ENCODE measurements at places on chromosomes 11 and 22.
A peak's percentile ranks its signal among the peaks of the same experiment; 100 is the strongest.

DNA sequence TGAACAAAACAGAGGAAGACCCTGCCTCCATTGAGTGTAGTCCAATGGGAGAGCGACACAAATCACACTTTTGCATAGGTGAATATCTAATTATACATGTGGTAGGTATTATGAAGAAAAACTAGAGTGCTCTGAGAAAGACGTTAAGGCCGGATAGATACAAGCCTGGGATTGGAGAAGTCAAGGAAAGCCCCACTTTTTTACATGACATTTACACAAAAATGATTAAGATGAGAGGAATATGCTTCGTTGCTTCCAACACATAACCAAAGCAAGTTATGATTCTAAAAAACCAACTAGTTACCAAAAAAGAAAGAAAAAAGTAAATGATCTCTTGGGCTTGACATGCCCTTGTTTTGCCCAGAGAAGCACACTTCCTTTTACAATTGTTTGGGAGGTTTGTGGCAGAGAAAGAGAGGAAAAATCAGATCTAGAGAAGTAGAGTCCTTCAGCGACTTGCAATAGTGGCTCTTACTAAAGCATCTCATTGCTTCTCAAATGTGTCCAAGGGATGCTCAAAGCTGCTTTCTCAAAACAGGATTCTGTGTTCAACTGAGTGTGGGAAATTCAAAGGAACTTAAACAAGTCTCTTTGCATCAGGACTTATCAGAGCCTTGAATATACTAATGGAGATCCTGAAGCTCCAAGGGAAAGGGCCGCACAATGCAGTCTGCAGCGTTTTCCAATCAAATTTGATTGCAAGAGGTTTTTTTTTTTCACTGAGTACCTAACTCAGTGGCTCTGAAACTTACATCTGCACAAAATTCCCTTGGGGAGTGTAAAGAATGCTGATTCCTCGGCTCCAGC is 38.8 kb downstream of the FLI1 start:
- no peak for DNase-seq

GRCh38 chr22:36830601-36831000 is 13.8 kb upstream of the PVALB start:
- DNase-seq = no peak

DNA sequence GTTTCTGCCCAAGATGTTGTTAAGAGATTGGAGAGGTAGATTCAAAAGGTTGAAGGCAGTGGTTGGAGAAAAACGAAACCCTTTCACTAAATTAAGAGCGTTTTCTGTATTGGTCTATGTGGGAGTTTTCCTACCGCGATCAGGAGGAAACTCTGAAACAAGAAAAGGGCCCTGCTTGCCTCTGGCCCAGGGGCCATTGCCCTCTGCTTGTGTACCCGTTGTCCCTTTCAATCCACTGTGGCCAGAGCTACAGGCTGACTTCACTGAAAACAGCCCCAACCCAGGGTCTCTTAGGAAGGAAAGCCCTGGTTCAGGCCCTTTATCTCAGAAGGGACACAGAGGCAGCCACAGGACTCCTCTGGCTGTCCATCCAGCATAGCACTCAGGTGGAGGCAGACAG is 99.1 kb downstream of the CSNK2A3 start:
- DNase-seq = no peak

DNA sequence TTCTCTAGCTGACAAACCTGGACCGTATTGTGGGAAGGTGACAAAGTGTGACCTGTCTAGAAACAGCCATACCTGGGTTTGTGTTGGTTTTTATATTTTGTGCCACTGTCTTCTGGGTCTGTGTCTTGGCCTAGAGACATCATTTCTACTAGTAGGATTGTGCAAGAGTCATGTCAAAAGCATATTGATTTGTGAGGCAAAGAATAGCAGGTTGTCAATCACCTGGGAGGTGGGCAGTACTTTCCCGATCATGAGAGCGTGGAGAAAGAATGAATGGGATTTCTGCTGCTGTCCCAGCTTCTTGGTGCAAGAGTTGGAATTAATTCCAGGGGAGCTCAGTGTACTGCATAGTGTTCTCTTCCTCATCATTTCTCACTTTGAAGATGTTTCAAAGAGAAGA is 5.0 kb upstream of the FERMT3 start:
- DNase-seq = no peak

DNA sequence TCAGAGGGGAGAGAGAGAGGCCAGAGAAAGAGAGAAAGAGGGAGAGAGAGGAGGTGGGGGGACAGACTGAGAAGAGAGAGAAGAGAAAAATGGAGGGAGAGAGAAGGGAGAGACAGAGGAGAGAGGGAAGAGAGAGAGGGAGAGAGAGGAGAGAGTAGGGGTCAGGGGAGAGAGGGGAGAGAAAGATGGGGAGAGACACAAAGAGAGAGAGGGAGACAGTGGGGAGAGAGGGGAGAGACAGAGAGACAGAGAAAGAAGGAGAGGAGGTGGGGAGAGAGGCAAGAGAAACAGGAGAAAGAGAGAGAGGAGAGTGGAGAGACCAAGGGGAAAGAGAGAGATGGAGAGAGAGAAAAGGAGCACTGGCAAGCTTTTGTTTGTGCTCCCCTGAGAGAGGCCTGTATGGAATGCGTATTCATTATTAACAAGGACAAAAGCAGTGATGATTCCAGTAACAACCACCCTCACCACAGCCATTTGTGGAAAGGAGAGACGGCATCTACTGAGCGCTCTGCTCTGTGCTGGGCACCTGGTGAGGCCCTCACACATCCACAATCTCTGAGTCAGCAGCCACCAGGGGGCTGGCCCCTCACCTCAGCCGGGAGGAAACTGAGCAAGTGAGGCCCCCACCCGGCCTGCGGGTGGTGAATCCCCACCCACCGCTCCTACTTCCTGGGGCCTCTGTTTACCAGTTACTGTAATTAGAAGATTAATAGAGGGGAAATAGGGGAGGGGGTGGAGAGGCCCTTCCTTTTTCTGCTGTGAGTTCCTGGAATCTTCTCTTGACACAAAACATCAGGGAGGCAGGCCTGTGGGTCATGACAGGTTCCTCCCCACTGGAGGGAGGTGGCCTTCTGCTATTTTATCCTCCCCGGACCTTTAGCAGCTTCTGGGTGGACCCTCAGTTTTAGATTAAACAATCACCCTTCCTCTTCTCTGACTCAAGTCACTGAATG is 14.6 kb upstream of the MIAT start:
- DNase-seq = no peak

DNA sequence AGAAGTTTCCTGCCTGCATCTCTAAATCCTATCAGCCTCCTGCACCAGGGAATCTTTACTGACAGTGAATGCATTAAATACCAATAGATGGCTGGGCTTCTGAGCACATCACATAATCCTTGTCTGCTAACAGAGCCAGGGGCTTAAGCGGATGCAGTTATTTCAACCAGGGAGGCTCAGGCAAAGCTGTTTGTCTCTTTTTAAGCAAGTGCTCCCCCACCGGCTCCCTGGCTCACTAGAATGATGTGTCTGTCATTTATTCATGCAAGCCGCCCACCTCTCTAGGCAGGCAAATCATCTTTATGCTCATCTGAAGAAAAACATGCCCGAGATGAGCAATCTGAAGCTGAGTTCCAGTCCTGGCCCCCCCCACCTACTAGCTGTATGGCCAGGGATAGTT is 182.3 kb downstream of the TENM4 start:
- DNase-seq = no peak

DNA sequence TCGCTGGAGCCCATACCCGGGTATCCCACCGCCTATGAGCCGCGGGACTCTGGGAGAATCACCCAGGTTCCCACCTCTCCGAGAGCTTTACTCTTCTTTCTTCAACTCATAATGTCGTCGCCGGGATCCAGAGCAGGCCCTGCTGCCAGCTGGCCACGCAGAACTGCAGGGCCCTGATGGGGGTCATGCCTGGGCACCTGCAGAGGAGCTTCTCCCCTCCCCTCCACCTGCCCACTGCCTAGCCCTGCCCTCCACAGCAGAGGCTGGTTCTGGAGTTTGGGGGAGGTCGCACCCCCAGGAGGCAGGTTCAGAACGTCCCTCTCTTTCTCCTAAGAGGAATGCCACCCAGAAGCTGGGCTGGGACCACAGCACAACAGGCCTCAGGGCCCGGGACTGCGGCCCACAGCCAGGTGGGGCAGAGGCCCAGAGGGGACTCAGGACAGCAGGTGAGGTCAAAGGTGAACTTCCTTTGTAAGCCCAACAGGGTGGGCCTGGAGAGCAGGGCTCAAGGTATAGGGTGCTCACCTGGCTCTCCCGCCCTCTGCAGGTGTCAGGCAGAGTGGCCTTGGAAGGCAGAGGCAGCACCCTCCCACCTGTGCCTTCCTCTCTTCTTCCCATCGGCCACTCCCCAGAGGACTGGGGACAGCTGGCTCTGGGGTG is 1.9 kb downstream of the SLC25A45 start:
- DNase-seq = no peak

- DNase-seq = no peak
These were observed 304.1 kb downstream of the BUD13 start for GRCh38 chr11:116468699-116469098.

DNA sequence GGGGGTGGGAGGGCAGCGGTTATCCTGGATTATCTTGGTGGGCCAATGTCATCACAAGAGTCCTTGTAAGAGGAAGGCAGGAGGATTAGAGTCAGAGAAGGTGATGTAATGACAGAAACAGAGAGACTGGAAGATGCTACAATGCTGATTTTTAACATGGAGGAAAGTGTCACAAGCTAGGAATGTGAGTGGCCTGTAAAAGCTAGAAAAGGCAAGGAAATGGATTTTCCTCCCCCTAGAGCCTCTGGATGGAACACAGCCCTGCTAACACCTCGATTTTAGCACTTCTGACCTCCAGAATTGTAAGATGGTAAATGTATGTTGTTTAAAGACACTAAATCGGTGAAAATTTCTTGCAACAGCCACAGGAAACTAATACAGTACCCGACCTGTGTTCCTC is 109.3 kb downstream of the MN1 start:
- no peak for DNase-seq

DNA sequence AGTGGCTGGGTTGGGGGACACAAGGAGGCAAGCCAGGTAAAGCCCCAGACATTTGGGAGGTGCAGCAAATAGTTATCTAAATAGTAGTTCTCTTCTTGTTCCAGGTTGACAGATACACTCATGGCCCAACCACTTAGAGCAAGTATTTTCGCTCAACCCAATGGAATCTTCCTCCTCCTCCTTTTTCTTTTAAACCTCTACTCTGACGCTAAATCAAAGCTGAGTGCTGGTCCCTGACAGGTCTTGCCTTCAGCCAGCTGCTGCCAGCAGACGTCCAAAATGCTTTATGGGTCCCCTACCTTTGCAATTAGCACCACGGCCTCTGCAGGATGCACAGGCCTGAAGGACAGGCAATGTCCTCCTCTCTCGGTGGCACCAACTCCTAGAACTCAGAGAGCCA is 558.5 kb downstream of the MIAT start:
- no peak for DNase-seq

DNA sequence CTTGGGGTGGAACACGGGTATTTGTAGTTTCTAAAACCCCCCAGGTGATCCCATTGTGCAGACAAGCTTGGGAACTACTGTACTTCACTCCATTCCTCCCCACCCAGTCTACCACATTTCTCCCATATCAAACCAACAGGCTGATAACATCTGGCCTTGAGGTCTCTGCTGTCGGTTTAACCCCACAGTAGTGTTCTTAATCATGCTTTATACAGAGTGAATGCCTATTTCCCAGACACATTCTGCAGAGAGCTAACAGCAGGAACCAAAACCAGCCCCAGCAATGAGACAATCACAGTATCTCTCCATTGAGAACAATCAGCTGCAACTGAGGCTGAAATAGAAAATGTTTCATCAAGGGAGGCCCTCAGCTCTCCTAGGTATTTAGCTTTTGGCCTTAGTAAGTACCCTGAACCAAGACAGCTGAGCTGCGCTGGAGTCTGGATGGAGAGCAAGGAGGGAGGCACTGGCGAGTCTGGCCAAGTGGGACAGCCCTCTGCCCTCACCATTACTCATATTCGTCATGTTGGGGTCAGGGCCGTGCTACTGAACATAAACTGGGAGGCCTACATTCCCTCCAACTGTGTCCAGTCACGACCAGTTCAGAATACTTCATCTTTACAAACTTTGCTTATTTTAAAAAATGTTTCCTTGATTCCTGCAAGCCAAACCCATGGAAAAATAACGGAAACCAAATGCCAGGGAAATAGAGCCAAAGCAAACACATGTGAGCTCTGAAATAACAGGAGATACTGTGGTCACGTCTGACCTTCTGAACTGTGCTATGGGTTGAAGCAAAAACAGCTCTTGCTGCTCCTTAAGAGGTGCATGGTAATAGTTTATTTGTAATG is 81.0 kb downstream of the CCDC34 start:
- DNase-seq = peak; percentile 95
